ENCODE measurements at places on chromosomes 13 and 19. TPM values are rescaled to one million over a fixed set of nuclear protein-coding genes. Genes with fewer than 3 reads are reported as not detected.

Gene MED25
- 95.8 TPM for total RNA-seq

GRCh38 chr19:30482956-30483355 is 110.8 kb downstream of the ZNF536 start:
- no peak for DNase-seq

DNA sequence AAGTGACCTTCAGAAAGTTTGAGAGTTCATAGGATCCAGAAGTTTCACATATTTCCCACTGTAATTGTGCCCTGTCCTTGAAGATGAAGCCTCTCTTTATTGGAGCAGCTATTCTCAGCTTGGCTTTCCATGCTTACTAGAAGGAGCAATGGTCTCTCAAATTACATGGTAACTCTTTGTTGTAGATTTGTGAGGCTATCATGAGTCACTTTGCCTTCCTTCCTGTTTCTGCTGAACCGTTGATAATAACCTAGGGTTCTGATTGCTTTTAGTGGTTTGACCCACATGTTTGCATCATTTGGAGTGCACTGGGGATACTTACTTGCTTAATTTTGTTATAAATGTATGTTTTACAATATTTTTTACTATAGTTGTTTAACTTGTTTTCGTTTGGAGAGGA is 772.9 kb upstream of the SLITRK6 start:
- no peak for DNase-seq

DNA sequence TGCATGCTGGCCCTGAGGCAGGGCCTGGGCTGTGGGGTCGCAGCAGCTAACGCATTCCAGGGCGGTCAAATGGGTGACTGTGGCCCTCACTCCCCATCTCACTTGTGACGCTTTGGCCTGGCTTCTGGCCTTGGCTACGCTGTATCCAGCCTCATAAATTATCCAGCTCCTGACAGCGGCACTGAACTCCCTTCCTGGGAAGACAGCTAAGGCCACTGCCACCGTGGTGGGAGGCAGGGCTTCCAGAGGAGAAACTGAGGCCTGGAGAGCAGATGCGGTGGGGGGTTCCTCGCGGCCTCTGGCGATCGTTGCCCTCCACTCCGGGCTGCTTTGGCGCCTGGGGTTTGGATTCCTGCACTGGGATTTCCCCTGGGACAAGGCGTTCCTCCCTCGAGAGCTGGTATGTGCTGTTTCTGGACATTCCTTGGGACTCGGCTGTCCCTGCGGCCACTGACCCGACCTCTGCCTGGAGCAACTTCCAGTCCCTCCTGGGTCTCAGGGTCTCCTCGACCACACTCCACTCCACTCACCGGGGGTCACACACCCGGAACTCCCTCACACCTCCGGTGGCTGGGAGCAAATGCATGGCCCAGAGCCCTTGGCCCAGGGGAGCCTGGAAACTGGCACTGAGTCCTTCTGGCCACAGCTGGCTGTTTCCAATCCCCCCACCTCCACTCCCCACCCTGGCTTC is 3.4 kb downstream of the TBXA2R start:
- DNase-seq, result no peak

GRCh38 chr13:46726347-46726746 is 70.6 kb downstream of the ESD start:
- no peak for DNase-seq

Measured in Calu3 (cell line).